Fibroblast of lung (primary cell): ENCODE measurements at places on chromosomes 5 and 9.

- peak; percentile 53 for DNase-seq
These were observed 352.4 kb upstream of the ACTBL2 start for GRCh38 chr5:57834829-57835608.

GRCh38 chr5:14906628-14907027 lies 35.0 kb upstream of the ANKH start:
- no peak for DNase-seq

GRCh38 chr5:96487859-96488258 lies 54.8 kb upstream of the PCSK1 start:
- DNase-seq: no peak

- no peak for DNase-seq
These were observed 22.1 kb upstream of the GPR21 start for GRCh38 chr9:123011380-123011779.

DNA sequence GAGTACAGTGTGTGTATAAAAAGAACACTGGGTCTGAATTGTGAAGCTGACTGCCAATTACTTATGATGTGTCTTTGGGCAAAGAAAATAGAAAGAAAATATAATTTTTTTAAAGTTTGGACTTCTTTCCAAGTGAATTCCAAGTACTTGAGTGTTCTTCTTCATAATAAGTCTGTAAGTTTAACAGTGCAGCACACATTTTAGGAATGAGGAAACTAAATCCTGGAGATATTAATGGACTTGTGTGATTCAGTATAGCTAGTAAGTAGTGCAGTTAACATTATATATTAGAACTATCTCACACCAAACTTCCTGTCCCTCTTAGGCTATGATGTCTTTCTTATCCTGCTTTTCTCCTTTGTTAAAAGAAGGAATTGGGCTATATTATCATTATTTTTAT lies 1953.8 kb downstream of the MAT2B start:
- DNase-seq: peak; percentile 17

DNA sequence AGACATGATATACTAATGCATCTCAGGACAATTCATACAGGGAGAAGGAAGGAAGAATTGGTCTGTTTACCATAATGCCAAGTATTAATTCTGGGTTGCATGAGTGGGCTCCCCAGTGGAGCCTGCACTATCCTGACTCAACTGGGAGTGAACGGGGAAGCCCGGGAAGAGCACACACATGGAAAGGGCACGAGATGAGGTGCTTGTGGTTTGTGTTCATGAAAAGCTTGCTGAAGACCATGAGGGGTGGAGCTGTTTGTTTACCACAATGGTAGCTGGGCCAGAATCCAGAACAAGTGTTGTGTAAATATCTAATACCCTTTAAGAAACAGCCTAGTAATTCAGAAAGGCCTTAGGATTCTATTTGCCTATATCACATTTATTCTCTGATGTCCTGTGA lies 44.6 kb downstream of the POC5 start:
- peak; percentile 78 for DNase-seq

DNA sequence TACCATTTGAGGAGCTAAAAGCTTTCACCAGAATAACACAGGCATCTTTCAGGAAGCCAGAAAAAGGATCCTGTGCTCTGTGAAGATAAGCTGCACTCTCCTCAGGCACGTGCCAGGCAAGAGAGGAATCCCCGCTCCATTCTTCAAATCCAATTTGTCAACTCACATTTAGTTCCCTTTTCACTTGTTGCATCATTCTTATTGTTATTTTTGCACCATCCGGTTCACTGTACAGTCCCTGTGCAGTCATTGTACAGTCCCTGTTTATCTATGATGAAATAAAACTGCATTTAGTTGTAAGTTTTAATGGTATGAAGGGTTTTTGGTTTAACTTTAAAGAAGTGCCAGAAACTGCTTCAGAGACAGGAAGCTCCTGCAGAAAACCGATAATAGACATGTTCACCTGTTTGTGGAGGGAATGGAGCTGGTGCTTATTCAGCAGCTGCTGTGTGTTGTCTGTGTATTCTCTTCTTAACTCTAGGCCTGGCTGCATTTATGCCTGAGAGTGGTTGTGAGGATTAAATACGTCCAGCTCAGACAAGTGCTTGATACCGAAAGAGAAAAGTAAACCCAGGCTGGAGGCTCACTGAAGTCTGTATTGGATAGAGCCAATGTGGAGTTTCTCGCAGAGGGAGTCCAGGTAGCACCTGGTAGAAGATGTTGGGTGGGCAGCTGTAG lies 22.4 kb downstream of the IFNW1 start:
- DNase-seq: no peak

- no peak for DNase-seq
These were observed 3.9 kb downstream of the CEMIP2 start for GRCh38 chr9:71764463-71764862.

- DNase-seq: no peak
These were observed 3.0 kb downstream of the BBLN start for GRCh38 chr9:128163027-128163515.

GRCh38 chr9:111997831-111998230 lies 101.2 kb downstream of the UGCG start:
- DNase-seq: no peak

DNA sequence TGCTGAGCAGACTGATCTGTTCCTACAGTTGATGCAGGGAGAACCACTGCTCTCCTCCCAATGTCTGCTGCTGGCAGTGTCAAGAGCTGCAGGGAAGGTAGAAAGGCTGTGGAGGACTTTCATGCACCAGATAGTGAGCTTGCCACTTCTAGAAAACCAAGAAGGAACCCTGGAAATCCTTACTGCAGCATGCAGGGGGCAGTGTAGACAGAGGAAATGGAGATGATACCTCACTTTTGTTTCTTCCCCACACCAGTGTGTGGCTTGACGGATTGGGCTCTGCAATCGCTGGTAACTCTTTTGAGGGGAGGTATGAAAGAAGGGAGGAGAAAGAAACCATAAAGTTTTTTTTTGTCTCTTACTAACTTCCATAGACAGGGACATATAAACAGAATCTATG lies 480.7 kb downstream of the DMAC1 start:
- no peak for DNase-seq

DNA sequence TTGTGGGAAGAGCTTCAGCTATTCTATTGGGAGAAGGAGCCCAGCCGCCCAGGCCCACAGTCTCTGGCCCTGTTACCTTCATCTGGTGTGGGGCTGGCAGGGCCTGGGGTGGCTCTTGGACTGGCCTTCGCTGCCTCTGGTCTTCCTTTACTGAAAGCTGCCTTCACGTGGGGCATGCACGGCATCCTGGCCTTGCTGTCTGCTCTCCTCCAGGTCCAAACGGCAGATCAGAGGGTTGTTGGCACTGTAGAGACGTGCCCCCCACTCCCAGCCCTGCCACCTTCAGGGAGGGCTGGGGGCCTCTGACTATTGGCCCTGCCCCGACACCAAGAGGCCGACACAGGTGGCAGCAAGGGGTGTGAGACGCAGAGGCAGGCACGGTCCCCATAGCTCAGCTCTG lies 291.3 kb upstream of the IRX1 start:
- DNase-seq: no peak

- DNase-seq: no peak
These were observed 41.6 kb downstream of the CEMIP2 start for GRCh38 chr9:71726723-71727122.

DNA sequence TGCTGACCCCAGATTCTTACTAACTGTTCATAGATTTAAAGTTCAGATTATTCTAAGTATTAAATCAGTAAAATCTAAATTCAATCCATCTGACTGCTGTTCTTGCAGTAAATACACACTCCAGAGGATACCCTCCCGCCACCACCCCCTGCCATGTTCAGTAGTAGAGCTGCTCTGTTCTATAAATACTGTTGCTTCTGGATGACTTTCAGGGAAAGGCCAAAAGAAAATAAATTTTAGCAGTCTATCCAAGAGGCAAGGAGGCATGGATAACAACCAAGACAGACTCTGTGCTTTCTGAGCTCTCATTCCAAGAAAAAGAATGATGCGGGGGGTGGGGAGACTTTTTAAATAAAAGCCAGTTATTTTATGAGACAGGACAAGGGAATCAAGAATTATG lies 115.1 kb downstream of the ADAMTS6 start:
- peak; percentile 12 for DNase-seq

- no peak for DNase-seq
These were observed 433.9 kb upstream of the SLC30A5 start for GRCh38 chr5:68659881-68660280.

DNA sequence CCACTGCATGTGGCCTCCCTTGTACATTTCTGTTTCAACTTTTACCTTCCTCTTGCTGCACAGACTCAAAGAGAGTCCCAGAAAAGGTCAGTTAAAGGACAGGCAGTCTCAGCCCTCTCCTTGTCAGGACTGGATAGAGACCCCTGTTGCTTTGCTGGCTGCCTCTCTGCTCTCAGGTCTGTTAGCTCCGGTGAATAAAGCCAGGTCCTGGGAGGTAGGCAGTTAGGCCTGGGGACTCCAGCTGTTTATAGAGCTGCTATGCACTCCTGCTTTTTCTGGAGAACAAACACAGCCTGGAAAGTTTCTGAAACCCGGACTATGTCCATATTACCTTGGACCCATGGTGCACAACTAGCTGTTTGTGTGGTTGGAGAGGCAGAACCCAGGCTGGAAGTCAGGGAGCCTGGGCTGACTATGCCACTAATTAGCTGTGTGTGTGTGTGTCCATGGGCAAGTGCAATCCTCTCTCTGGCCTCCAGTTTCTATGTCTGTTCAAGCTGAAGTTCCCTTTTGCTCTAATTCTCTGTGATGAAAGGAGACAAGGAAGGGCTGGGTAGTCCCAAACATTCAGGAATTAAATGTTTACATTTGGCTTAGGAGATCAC lies 42.9 kb downstream of the GLRA1 start:
- no peak for DNase-seq
